ENCODE measurements at places on chromosomes 6 and 20.

DNA sequence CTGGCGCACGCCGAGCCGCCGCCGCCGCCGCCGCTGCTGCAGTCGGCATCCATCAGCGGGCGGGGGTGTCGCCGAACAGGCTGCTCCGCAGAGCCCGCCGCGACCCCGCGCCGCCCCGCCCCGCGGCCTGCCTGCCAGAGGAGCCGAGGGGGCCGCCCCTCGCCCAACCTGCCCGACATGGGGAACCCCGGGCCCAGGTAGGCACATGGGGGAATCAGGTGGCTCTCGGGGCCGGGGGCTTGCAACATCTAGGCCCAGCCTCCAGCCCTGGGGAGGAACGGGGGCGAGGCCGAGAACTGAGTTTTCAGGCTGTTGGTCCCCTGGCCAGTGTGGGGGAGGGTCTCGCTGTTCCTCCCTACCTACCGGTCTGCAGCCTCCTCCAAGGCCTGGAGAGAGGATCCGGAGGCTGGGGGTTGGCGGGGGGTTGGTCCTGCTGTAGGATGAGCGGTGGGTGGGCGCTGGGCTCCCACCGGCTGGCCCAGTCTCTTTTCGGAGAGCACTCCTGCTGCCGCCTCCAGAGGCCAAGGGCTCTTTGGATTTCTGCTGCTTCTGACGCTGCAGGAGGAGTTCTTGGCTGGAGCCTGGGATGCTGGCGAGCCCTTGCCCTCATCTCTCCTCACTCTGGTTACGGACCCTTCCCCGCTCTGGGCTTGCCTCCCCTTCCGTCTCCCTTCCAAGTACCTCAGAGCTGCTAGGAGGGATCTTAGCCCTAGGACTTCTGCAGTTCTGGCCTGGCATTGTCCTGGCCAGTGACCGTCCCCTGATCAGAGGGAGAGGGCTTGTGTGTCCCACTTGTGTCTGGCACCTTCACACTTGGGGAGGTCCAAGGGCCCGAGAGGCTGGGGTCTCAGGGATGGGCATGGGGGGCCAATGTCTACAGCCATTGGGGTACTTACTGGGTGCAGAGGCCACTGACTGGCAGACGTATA is at the start of gene EPB41L1:
Gene EPB41L1 (plus strand): TSS at position 41 of the 929 bp plus-strand sequence. CDS start 19,038 bp downstream, outside the sequence.
- no peak for DNase-seq

- no peak for DNase-seq
These were observed 6.2 kb upstream of the WRNIP1 start for GRCh38 chr6:2758980-2759379.

DNA sequence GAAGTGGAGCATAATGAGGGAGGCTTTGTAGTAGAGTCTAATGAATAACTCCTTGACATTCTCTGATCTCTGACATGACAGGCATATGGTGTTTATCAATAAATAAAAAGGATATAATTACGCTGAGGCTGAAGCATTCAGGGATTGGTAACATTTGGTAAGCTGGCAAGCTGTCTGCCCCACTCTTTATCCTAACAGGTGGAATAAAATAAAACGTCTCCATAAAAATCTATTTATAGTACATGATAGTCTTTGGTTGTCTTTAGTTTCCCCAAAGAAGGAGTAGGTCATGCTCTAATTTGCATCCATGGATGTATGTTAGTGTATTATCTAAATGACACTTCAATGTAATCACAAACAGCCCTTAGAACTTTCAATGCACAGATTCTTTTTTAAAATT is 30.9 kb upstream of the RBM24 start:
- no peak for DNase-seq

DNA sequence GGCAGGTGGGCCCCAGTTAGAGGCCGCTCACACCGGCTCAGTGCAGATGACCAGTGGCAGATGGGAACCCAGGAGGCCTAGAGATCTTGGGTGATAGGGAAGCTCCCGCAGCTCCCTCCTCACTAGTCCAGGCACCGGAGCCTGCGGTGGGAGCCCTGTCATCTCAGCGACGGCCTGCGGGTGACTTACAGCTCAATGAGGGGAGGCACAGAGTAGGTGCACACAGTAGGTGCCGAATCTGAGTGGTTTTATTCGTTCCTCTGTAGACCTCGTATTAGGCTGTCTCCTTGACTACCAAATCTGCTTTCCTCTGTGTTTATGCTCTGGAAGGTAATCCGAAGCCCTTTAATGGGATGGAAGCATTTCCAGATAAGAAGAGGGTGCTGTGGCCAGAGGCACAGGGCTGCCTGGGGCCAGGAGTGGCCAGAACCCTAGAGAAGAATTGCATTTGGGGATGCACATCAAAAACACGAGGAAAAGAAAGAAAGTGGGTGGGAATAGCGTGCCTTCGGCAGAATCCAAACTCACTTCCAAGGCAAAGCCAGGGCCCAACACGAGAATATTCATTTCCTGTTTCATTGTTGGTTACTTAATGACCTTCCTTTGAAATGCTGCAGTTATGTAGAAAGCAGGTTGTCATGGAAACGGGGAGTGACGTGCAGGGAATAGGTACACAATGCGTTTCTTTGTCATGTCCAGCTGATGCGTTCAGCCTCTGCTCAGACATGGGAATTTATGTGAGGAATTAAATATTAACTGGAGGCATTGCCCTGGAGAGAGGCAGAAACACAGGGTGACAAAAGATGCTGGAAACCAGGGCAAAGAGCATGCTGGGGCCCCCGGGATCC is 24.7 kb downstream of the MYT1 start:
- DNase-seq = no peak

DNA sequence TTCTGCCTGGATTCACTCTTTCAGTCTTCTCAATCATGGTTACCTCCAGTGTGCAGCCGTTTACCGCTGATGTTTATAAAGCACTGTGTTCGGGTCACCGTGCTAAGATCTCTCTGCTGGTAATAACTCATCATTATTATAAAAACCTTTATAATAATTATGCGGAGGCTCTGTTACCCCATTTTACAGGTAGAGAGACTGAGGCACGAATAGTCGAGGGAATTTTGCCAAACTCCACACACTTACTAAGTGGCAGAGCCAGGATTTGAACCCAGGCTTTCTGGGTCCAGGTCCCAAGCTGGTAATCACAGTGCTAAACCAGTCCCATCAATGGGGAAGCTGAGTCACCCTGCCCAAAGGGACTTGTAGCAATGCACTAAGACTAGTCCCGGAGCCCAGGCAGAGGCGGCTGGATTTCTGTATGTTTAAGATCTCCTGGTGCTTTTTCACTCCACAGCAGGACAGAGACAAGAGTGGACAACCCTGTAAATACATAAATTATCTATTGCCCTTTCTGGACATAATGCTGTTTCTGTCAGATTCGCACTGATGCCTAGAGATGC is 48.1 kb downstream of the SYNJ2 start:
- no peak for DNase-seq

GRCh38 chr6:115067690-115068447 is 725.0 kb upstream of the HS3ST5 start:
- DNase-seq = no peak

All from T-cell (primary cell).